ENCODE measurements at places on chromosomes 11 and 22. TPM values are rescaled to one million over a fixed set of nuclear protein-coding genes. Genes with fewer than 3 reads are reported as not detected.

The MAPK12 gene
- 9.2 TPM for total RNA-seq

The NDUFS8 gene
- total RNA-seq: 109 TPM

The MMP27 gene
- not detected for total RNA-seq

The IGF2 gene
- 0.07 TPM for total RNA-seq

The PDE2A gene
- total RNA-seq: 2.1 TPM

The CCDC116 gene
- 0.07 TPM for total RNA-seq

The DUSP18 gene
- total RNA-seq: 8.6 TPM

The SMIM35 gene
- not detected for total RNA-seq

The PHF21B gene
- total RNA-seq: not detected

The BUD13 gene
- 14.7 TPM for total RNA-seq

The BAIAP2L2 gene
- 1.0 TPM for total RNA-seq

The GCAT gene
- 8.5 TPM for total RNA-seq

The CD3E gene
- 0.07 TPM for total RNA-seq

The WT1 gene
- 0.50 TPM for total RNA-seq

The C22orf42 gene
- total RNA-seq: not detected

The CLMP gene
- total RNA-seq: 10.3 TPM

The APOA5 gene
- not detected for total RNA-seq

The LRP4 gene
- 21.6 TPM for total RNA-seq

The SLCO2B1 gene
- total RNA-seq: not detected

The LYVE1 gene
- total RNA-seq: not detected

The OR51E2 gene
- not detected for total RNA-seq

The NXPE2 gene
- not detected for total RNA-seq

The ZNRF3 gene
- 8.1 TPM for total RNA-seq

The RGL4 gene
- not detected for total RNA-seq

The CABP4 gene
- not detected for total RNA-seq

The IL10RA gene
- total RNA-seq: under 0.01 TPM

The IL18 gene
- total RNA-seq: 40.0 TPM

The MCM5 gene
- 8.2 TPM for total RNA-seq

The SLC22A8 gene
- total RNA-seq: not detected

The GSTT2B gene
- 0.34 TPM for total RNA-seq

The JAML gene
- not detected for total RNA-seq

The CYTH4 gene
- under 0.01 TPM for total RNA-seq

The ALDH3B1 gene
- 1.0 TPM for total RNA-seq

The OR6T1 gene
- total RNA-seq: not detected
